Activated B cell treated with CpG ODN at 0.5 μM for 24 hours (primary cell): ENCODE measurements at places on chromosomes 11 and 22. TPM values are rescaled to one million over a fixed set of nuclear protein-coding genes. Genes with fewer than 3 reads are reported as not detected.

DNA sequence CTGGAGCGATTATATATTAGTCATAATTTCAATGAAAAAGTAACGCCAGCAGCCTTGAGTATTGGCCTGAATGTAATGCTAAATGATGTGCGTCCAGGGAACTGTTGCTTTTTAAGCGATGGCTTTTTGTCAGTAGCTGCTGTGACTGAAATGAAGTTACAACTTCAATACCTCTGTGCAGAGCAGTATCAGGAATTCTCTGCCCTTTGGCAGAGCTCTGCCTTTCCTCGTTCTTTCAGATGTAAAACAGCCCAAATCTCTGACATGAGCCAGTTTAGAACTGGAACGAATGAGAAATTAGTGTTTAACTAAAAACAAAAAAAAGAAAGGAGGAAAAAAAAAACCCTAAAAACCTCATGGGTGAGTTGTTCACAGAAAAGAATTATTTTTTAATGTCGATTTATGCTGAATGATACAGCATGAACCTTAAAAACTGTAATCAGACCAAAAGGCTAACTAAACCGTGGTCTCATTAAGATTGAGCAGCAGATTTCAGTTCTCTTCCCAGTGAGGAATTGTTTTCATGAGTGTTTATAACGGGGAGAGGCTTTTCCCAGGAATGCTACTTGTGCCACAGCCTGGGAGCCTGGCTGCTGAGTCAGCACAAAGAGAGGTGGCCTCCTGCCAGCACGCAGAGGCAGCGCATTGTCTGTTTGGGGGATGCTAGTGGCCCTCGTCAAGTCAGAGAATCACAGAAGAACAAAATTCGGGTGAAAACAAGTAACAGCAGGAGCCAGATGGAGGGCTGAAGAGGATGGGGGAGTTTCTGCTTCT, 146.2 kb upstream of the RASSF10 start:
- DNase-seq, result no peak

- DNase-seq, result no peak
These were observed 59.9 kb downstream of the FBXO7 start for GRCh38 chr22:32534252-32535235.

DNA sequence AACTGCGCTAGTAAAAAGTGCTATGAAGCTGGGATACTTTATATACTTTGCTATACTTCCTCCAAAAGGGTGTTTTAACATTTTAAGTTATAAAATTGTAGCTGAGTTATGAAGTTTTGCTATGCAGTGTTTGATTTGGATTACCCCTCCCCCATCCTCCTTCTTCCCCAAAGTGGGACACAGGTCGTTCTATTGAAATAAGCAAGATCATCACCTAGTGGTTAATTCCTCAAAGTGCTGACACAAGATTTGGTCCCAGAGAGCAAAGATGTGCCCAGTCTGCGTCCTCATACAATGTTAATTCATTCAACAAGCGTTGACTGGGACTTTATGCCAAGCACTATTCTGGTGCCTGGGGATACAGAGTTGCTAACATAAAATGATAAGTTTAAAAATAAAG, 78.5 kb downstream of the SPON1 start:
- no peak for DNase-seq

- DNase-seq, result no peak
These were observed 115.9 kb downstream of the CEP164 start for GRCh38 chr11:117443266-117444186.

Gene NXPE1
- not detected in 2 replicates for total RNA-seq

Gene VSTM5
- not detected in 2 replicates for total RNA-seq

Gene HOATZ
- total RNA-seq, result not detected in 2 replicates

Gene INSC
- not detected in 2 replicates for total RNA-seq

Gene VSIG2
- 0.20 TPM in 2 replicates for total RNA-seq

Gene PIWIL4
- 0.62 and 1.1 TPM in 2 replicates for total RNA-seq

Gene TSSK2
- 0.13 TPM in 1 of 2 replicates, not detected in the other for total RNA-seq
